ENCODE measurements at places on chromosomes 2 and 18. TPM values are rescaled to one million over a fixed set of nuclear protein-coding genes. Genes with fewer than 3 reads are reported as not detected.

Gene KIAA2012
- total RNA-seq, result not detected

Gene PLCL1
- 9.1 TPM for total RNA-seq

- no peak overlapping the region for H3K27ac ChIP-seq
- no peak for DNase-seq
These were observed 201.1 kb downstream of the MGAT5 start for GRCh38 chr2:134454931-134455330.

- H3K27me3 ChIP-seq, result no peaks in the 10 kb centered on the region
- no peaks in the 10 kb centered on the region for H3K36me3 ChIP-seq
- no peaks in the 10 kb centered on the region for H3K4me1 ChIP-seq
- H3K4me3 ChIP-seq, result no peak overlapping the region
These were observed 71.0 kb downstream of the GALNT14 start for GRCh38 chr2:31067259-31067658.

Measured in thyroid gland (tissue), 4 donors.